ENCODE measurements at places on chromosomes 6 and 20.
A peak's percentile ranks its signal among the peaks of the same experiment; 100 is the strongest.

DNA sequence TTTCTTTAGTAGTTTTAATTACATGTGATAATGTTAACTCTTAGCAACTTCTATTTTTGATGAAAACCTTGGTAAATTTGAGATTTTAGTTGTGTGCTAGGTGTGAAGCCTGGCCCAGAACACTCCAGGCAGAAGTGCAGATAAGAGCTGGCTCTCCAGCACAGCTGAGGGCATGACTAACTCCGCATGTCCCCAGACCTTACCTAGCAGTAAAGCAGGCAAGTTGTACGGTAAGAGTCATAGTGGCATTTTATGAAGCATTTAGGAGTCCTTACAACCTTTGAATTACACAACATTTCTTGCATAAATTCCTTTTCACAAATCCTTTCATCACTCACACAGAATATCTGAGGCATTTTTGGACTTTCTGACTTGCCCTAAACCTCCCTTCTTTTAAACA lies 67.2 kb downstream of the OPRM1 start:
- no peak for DNase-seq

GRCh38 chr20:20568604-20569205 lies 143.7 kb downstream of the RALGAPA2 start:
- DNase-seq, result peak; percentile 7

DNA sequence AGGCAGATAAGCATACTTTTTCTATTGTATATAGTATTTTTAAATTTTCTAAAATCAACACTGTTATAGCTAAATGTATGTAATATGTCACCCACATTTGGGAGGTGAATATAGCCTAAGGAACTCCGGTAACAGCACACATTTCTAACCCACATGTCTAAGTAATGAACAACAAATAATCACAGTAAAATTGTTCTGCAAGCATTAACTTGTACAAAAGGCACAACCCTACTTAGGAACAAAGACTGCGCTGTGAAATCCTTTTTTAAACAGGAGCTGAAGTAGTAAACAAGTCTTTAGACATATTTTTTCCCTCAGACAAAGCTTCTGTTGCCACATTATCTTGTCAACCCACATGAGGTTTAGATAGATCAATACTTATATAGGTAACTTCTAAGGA lies 872.4 kb upstream of the SLC35B3 start:
- DNase-seq, result no peak

DNA sequence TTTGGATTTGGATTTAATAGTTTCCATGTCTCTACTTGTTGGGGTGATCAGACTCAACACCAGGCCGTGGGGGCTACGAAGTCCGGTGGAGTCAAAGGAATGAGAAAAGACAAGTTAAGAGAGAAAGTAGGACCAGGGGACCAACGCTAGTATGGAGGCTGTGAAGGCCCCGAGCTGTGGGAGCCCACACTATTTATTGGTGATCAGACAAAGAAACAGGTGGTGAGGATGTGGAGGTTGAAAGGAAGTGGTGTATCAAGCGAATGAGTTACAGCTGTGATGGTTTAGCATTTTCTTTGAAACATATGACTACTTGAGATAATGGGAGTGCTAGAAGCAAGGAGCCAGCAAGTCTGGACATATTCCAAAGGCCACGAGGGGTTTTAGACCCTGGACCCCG lies 62.4 kb downstream of the AKAP7 start:
- no peak for DNase-seq

- no peak for DNase-seq
These were observed 16.9 kb upstream of the FOXC1 start for GRCh38 chr6:1592852-1593251.

DNA sequence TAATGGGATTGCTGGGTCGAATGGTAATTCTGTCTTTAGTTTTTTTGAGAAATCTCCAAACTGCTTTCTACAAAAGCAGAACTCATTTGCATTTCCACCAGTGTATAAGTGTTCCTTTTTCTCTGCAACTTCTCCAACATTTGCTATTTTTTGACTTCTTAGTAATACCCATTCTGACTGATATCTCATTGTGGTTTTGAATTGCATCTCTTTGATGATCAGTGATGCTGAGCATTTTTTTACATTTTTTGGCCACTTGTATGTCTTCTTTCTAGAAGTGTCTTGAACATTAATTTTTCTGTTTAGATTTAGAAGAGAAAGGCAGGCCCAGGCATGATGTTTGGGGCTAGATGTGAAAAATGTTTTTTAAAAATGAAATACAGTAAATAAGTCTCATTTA lies 553.1 kb upstream of the MAN1A1 start:
- no peak for DNase-seq

DNA sequence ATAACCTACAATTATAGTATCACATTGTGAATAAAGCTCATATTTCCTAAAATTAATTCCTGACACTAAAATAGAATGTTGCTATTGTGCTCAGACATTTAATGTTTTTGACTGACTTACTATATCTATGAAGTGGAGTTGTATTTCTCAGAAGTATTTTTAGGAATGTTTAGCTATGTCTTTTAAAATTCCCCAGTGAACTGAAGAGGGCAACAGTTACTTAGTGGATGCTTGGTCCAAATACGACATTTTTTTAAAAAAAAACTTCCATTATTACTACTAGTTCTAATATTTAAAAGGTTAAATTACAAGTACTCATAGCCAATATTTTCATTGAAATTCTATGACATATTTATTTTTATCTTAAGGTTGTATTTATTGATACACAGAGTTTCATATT lies 460.2 kb downstream of the COL12A1 start:
- no peak for DNase-seq

DNA sequence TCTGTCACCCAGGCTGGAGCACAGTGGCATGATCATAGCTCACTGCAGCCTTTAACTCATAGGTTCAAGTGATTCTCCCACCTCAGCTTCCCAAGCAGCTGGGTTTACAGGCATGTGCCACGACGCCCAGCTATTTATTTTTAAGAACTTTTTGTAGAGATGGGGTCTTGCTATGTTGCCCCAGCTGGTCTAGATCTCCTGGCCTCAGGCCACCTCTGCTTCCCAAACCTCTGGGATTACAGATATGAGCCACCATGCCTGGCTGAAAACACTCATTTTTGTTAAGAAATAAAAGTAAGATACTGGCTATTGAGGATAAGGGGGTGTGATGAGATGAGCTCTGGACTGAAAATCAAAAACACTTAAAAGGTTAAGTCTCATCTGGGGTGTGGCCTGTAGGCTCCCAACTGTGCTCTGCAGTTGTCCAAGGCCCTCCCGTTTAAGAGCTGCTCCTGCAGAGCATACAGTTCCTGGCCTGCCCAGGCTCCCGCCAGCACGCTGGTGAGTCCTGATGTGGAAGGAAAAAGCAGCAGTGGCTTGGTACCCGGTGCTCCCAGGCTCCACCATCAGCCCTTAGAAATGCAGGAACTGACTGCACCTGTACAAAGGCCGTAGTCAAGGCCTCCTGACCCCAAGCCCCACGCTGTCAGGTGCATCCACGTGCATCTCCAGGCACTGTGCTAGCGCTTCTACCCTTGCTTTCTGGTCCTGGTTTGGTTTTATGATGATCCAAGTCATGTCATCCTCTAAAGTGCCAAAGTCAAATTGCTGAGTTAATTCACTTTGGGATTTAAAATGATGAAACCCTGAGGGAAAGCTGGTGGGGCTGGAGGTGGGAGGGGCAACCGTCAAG lies 111.5 kb downstream of the TMEM242 start:
- DNase-seq, result no peak

- no peak for DNase-seq
These were observed 80.3 kb downstream of the TBC1D7 start for GRCh38 chr6:13248053-13248452.

DNA sequence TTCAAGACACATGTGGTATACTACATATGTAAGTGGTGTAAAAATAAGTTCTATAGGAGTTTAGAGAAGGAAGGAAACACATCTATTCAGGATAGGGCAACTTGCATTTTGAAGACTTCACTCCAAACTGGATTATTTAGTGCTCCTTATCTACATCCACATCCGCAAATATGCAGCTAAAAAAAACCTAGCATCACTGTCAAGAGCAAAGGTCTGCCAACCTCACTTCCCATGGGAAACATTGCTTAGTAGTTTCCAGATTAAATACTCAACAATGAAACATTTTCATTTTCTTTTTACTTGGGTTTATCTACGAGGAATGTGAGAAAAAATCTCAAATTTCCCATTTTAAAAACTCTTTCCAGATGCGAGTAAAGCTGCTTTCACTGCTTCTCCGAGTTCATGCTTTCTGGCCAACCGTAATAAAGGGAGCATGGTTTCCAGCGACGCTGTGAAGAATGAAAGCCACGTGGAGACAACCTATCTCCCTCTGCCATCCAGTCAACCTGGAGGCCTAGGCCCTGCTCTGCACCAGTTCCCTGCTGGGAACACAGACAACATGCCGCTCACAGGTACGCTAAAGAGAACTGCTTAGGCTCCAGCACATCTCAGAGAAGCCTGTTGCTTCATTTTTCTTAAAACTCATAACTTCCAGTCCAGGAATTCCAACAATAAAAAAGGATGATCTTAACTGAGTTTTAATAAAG lies 48.2 kb downstream of the RFX6 start:
- DNase-seq, result no peak

All from amygdala (tissue), 56 donors.